Mesothelial cell of epicardium (in vitro differentiated cells): ENCODE measurements at places on chromosomes 5 and 9.

DNA sequence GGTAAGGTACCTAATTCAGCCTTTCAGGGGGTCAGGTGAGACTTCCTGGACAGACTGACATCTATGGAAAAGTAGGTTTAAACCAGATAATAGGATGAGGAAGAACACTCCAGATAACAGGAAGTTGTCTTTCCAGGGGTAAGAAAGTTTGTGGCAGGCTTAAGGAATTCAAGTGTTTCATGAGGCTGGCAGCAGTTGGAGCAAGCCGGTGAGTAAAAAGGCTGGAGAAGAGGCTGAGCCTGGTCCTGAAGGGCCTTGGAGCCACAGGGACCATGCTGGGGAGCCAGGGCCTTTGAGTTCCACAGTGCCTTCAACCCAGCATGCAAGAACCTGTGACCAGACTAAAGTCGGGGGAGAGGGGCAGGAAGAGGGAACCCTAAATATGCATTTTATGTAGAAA is 353.4 kb downstream of the SPOCK1 start:
- DNase-seq, result no peak

GRCh38 chr9:123742009-123742767 is 187.7 kb downstream of the DENND1A start:
- DNase-seq, result no peak

- DNase-seq, result no peak
Measured at GRCh38 chr5:60677850-60678664, 21.9 kb downstream of the DEPDC1B start.

DNA sequence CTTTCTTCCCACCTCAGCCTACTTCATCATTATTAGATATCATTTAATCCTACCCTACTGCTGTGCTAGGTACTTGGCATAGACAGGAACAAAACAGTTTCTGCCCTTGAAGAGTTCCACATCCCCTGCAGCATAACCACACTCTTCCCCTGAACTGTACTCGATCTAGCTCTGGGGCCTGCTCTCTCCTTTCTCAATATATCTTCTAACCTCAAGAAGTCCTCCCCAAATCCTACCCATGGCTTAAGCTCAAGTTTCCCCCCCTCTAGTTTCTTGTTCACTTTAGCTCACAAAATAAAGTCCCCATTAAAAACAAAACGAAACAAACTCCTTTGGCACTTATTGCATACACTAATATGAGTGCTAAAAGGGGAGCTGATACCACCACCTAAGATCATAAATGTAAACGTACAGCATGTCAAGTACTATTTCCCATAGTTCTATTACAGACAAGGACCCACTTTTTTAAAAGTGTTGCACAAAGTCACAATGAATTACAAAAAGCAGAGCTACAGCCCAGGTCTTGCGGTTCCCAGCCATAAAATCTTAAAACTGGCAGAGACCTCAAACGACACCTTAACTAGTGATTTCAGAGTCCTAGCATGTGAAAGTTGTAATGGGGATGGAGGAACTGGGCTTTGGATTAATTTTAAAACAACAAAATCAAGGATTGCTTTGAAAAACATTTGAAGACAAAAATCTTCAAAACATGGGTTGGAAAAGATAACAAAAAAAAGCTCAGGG is 80.7 kb downstream of the PTPDC1 start:
- DNase-seq, result no peak

DNA sequence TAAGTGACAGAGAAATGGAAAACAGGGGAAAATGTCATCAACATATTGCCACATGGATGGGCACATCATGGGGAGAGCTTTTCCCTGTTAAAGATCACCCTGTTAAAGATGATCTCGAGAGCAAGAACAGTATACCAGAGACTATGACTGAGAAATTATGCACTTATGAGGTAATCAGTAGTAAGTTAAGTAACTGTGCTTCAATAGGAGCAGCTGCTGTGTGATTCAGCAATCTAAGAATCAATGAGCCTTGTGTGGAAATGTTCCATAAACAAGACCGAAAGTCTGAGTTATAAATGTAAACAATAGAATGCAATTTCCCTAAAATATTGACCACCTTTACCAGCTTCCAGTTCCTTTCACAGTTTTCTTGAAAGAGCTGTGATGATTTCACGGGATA is 582.3 kb downstream of the CAAP1 start:
- no peak for DNase-seq

DNA sequence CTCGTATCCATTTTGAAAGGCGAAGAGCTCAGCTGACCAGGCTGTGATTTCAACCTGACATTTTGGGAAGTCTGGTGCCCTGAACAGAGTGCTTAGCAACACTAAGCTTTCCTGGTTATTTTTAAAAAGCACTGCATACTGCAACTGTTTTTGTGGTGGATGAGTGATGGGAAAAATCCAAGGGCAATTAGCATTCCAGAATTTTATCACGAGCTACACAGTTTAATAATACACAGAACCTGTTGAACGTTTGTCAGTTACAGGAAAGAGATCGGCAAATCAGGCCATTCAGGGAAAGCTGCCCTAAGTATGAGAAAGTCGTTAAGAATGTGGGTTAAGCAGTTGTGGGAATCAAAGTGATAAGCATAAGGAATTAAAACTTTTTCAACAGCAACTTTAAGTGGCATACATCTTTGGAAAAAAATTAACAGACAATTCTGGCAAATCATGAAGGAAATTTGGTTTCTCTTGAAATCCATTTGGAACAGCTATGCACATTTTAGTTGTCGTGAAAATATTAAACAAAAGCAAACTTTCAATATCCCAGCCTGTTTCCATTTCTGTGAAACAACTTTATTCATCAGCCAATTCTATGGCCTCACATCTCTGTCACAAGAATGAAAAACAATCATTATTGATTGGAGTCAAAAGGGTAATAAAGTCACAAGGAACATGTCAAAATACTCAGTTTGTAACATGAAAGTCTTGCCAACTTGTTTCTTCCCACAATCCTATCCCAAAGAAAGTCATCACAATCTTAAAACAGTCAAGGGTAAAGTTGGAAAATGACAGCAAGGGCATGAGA is 25.7 kb downstream of the PUM3 start:
- DNase-seq, result no peak

DNA sequence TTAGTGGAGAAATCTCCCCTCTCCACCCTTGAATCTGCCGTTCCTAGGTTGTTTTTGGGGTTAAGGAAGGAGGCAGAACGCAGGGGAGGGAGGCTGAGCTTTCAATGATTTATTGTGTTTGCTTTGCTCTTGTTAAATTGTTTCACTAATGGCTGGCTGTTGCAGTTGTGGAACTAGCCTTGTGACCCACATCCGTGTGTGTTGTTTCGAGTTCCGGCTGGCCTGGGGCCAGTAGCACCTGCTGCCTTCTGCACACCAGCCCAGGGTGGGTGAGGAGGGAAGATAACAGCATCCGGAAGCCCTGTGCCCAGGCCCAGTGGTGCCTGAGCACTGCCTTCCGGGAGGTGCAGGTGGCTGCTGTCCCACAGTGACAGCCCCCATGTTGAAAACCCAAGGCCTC is 3.6 kb downstream of the ERGIC1 start:
- DNase-seq, result no peak

GRCh38 chr5:156678484-156678883 is 171.6 kb upstream of the PPP1R2B start:
- no peak for DNase-seq

DNA sequence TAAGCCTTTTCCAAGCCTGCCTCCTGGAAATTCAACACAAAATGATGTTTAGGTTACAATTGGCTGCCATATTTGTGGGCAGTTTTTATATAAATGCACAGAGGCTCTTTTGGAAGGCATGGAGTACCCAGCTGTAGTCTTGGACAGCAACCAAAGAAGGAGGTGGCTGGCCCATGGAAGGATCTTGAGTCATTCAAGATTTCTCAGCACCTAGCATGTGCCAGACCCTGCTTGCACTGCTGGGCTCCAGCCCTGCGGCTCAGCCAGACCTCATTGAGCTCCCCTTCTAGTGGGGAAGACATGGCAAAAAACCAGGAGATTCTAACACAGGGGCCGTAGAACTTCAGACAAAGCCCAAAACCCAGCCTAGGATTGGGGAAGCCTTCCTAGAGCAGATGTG is 22.1 kb downstream of the JADE2 start:
- no peak for DNase-seq

DNA sequence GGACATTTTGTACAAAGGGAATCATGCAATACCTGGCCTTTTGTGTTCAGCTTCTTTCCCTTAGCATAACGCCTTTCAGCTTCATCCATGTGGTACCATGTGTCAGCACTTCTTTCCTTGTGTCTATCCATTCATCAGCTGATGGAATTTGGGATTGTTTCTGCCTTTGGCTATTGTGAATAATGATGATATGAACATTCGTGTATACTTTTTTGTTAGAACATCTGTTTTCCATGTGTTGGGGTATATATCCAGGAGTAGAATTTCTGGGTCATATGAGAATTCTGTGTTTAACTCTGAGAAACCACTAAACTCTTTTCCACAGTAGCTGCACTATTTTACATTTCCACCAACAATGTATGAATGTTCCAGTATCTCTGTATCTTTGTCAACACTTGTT is 14.8 kb upstream of the PRRC2B start:
- no peak for DNase-seq

- DNase-seq, result no peak
Measured at GRCh38 chr5:38445374-38446028, 110.9 kb downstream of the LIFR start.

DNA sequence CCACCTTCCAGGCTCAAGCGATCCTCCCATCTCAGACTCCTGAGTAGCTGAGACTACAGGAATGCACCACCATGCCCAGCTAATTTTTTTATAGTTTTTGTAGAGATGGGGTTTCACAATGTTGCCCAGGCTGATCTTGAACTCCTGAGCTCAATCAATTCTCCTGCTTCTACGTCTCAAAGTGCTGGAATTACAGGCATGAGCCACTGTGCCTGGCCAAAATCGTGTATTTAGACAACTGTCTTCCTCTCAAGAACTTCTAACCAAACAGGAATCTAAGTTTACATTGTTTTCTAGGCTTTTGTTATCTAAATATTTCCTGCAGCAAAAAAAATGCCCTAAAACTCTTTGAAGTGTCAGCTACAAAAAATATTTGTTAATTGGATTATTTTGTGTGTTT is 78.8 kb downstream of the NLN start:
- no peak for DNase-seq

GRCh38 chr5:131417240-131417869 is 153.5 kb downstream of the CDC42SE2 start:
- peak; percentile 60 for DNase-seq
